ENCODE measurements at places on chromosomes 12 and 14. TPM values are rescaled to one million over a fixed set of nuclear protein-coding genes. Genes with fewer than 3 reads are reported as not detected.
A peak's percentile ranks its signal among the peaks of the same experiment; 100 is the strongest.

The ATG2B gene
- total RNA-seq, result 15.1 TPM

The INHBE gene
- total RNA-seq, result not detected

The MYH6 gene
- total RNA-seq, result 8,253 TPM

The IQSEC3 gene
- total RNA-seq, result 0.39 TPM

The CFAP54 gene
- total RNA-seq, result not detected

The FLRT2 gene
- 11.9 TPM for total RNA-seq

The DAD1 gene
- 251 TPM for total RNA-seq

The CLEC7A gene
- 7.9 TPM for total RNA-seq

The UNG gene
- 12.1 TPM for total RNA-seq

The OAS2 gene
- 6.0 TPM for total RNA-seq

The CPM gene
- total RNA-seq, result 21.9 TPM

The MYO1H gene
- 0.16 TPM for total RNA-seq

The PIANP gene
- not detected for total RNA-seq

The TEX22 gene
- total RNA-seq, result 0.16 TPM

- no peak for DNase-seq
These were observed 24.8 kb upstream of the VASH1 start for GRCh38 chr14:76736514-76736913.

- DNase-seq, result peak; percentile 68
These were observed 53.3 kb downstream of the PITPNM2 start for GRCh38 chr12:123097561-123098084.

- no peak for DNase-seq
These were observed 34.7 kb downstream of the COX8C start for GRCh38 chr14:93381644-93382043.

DNA sequence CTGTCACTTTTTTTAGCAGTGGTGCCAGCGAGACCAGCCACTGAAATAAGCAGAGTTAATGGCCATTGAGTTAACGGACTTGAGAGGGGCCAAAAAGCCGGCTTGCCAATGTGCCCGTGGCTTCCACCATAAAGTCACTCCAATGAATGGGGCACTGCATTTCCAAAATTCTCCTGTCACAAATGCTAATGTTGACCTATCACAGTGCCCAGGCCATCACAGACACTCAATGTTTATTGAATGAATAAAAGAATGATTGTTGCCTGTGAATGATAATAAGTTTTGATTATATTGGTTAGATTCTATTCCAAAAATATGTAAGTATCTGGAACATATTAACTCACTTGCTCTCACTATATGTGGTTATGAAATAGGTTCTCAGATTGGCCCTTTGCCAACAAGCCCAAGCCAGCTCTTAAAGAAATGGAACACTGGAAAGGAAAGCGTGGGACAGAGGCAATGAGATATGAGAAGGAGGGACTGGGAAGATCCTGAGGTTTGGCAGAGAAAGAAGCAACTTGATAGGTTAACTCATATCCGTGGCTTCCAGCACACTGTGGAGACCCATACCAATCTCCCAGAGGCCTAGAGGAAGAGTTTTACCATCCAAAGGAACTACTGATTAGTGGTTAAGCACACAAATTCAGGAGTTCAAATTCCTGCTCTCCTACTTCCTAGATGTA, 108.7 kb downstream of the BTG1 start:
- DNase-seq, result no peak

DNA sequence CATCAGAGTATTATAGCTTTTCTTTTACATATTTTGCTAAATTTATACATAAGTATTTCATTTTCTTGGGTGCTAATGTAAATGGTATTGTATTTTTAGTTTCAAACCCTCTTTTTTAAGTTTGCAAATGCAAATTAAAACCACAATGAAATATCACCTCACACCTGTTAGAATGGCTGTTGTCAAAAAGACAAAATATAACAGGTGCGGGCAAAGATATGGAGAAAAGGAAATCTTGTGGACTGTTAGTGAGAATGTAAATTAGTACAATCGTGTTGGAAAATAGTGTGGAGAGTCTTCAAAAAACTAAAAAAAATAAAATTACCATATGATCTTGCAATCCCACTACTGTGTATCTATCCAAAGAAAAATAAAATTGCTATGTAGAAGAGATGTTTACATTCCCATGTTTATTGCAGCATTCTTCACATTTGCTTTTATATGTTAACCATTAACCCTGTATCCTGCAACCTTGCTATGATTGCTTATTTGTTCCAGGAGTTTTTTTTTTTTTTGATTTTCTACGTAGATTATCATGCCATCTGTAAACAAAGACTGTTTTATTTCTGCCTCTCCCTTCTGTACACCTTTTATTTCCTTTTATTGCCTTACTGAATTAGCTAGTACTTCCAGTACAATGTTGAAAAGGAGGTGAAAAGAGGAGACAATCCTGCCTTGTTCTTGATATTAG, 405.4 kb upstream of the MIS18BP1 start:
- DNase-seq, result no peak

DNA sequence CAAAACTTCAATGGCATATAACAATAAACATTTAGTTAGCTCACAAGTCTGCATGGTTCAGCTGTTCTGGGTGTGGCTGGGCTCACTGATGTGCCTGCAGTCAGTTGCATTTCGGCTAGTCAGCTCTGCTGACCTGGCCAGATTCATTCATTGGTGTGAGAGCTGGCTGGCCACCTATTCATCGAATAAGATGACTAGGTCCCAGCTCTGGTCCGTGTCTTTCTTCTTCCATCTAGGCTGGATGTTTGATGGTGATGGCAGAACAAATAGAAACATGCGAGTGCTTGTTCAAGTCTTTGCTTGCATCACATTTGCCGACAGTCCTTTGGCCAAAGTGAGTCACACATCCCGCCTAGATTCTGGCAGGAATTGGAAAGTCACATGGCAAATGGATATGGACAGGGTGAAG, 203.3 kb upstream of the CRY1 start:
- no peak for DNase-seq

GRCh38 chr14:68554231-68554630, 238.6 kb downstream of the ZFP36L1 start:
- no peak for DNase-seq

GRCh38 chr12:116482179-116482578, 77.0 kb upstream of the MAP1LC3B2 start:
- no peak for DNase-seq

- no peak for DNase-seq
These were observed 78.4 kb upstream of the DNM1L start for GRCh38 chr12:32600681-32601080.

DNA sequence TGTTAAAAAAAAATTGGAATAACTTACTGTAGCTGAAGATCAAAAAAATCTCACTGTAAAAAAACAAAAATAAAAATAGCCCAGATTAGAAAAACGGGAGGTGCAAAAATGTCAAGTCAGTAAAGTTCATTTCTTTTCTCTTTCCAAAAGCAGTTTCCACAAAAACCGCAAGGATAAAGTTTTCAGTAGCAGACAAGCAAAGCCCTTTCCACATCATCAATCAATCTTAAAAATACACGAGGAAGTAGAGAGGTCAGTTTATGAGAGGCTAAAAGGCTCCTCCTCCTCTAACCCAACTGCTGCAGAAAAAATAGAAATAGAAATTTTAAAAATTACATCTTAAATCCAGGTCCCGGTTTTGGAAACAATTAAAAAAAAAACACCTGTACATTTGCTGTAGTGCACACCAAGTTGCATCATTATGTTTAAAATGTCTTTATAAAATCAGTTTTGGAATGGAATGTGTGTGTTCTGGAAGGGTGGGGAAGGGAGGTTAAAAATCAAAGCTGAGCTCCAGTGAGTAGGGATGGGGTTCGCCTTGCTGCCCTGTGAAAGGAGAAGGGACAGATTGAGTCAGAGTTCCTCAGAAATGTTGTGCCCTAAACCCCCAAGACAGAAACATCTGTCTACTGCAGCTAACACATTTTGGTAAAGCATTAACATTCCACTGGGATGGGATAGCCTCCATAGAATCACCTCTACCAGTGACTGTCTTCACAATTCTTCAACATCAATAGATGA, 5.8 kb downstream of the HNRNPC start:
- DNase-seq, result no peak

DNA sequence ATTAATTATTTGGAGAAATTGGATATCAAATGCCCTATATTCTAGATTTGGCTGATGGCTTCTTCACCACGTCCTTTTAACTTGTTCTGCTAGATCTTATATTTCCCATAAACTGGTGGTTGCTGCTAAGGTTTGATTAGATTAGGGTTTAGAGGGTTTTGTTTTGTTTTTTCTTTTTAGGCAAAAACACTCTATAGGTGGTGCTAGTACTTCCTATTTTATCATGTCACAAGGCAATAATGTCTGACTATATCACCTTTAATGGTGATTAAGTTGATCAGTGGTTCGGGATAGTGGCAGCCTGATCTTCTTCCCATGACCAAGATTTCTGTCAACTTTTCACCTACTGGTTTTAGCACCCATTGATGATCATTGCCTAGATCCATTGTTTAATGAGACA, 455.1 kb downstream of the RAD51B start:
- no peak for DNase-seq

GRCh38 chr12:82522762-82523161, 163.9 kb upstream of the TMTC2 start:
- DNase-seq, result no peak

- no peak for DNase-seq
These were observed 61.7 kb upstream of the VRK1 start for GRCh38 chr14:96735526-96735925.

GRCh38 chr12:101957252-101957959, 80.0 kb downstream of the DRAM1 start:
- no peak for DNase-seq

GRCh38 chr14:77376771-77377501, at the start of the genes SAMD15 and TMED8:
Gene SAMD15, plus strand, starts transcription at chr14:77377379. Its CDS starts 40 bp downstream, at chr14:77377419.
Gene TMED8, minus strand, starts transcription at chr14:77377094. Its CDS starts 41 bp downstream, at chr14:77377053.
- peak; percentile 74 for DNase-seq

DNA sequence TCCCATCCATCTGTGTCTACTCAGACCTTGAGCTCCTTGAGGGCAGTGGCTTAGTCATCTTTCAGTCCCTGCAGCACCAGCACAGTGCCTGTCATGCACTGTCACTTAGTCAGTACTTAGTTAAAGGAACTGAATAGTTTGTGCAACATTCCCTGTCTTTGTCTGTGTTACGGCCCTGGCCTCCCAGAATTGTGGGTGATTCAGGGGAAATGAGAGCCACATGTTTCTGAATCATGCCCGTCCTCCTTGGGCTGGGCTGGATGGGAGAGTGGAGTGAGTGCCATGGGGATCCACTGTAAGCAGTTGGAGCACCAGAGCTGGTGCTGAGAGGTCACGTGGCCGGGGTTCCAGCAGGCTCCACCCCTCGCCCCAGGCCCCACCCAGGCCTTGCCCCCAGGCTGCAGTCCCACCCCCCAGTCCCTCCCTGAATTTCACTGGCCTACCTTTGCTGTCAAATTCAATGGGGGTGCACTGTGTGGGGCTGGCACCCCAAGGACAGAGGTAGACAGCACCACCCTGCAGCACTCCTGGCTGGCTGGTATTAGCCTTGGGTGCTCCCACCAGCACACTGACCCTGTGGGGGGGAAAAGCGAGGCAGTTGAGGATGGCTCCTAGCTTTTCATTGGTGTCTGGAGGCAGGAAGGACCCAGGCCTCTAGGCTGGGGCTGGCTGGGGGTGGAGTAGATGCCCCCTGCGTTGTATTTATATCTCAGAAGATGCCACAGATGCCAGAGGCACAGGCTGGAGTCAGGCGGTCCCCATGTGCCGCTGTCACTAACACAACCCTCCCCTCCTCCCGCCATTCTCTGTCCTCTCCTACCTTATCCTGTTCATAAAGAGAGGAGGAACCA, 7.5 kb downstream of the ITGA5 start:
- peak; percentile 90 for DNase-seq

DNA sequence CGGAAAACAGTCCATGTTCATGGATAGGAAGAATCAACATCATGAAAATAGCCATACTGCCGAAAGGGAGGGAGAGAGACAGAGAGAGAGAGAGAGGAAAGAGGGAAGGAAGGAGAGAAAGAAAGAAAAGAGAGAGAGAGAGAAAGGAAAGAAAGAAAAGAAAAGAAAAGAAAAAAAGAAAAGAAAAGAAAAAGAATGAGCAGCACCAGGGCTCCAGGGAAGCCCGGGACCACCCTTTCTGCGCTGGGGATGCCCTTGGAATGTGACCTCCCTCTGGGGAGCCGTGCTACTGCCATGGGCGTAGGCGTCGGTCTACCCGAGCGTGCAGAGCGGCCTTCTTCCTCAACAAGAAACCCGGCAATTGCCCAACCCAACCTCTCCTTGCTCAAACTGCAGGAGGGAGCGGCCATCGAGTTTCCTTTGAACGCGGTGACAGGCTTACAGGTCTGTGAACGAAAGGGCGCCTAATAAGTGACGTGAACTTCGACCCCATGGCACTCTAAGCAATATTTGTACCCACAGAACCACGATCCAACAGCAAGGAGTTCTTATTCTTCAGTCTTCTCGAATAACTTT, 16.9 kb downstream of the OR6S1 start:
- DNase-seq, result peak; percentile 73

DNA sequence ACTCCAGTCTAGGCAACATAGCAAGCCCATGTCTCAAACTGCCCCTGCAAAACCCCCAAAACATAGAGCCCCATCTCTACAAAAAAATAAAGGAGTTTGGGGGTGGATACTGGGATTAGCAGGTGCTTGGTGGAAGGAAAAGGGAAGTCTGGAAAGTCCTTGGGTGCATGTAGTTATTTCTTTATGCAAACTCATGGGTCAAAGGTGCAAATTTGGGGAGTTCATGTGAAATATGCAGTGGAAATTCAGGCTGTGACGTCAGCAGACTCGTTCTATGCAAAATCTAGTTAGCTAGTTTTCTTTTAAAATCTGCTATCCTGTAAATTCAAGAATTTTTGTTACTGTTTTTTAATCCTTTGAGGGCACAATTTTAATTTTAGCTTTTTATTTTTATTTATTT, 51.3 kb downstream of the GNS start:
- no peak for DNase-seq

DNA sequence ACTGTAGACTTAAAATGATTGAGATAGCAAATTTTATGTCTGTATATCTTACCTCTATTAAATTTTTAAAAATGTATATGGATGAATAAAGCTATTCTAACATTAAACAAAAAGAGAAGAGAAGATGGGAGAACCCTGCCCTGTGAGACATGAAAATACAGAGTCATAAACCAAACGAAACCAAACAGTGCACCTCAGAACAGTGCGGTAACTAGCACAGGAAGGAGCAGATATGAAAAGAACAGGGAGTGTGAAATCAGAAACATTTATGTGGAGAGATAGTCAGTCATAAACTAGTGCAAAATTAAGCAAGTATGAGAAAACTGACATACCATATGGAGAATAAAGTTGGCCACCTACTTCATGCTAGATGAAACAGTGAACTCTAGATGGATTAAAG, 135.1 kb downstream of the ERC1 start:
- no peak for DNase-seq

DNA sequence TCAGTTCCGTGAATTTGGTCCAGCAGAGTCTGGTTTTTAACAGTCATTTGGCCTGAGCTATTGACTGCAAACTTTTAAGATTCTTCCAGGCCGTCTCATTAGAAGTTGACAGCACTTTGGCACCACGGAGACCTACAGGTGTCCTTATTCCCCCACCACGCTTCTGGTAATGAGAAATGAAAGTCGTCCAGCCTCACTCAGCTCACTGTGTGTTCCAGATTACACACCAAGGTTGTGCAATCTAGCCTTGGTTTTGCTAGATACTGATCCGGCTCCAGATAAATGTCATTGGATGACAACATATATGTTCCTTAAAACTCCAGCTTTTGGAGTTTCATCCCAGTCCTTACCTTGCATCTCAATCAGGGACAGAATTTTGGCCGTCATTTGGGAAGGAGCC, 210.4 kb downstream of the CHST11 start:
- DNase-seq, result no peak
